AG04449 (cell line): ENCODE measurements at places on chromosomes 7 and 10.

DNA sequence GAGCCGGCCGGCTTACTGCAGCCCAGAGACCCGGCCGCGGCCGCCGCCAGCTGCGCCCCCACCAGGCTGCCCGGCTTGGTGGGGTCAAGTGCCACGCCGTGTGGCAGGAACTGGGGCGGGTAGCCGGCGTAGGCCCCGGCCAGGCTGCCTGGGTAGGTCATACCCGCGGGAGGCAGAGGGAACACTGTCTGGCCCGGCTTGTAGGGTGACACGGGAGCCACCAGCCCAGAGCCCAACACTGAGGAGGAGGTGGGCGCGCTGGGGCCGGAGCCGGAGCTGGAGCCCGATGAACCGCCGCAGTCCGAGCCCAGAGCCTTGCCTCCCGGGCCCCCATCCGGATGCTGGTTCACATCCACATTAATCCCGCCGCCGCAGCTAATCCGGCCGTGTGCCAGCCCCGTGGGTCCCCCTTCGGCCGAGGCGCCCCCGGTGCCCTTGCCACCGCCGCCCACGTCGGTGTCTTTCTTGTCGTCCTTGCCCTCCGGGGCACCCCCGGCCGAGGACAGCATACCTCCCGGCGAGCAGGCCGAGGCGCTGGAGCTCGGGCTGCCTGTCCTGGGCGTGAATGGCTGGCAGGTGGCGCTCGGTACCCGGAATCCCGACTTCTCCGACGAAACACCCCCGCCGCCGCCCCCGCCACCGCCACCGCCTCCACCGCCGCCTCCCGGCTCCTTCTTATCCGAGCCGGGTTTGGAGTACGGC, 2.0 kb downstream of the ZNF503 start:
- peak; percentile 5 for DNase-seq

DNA sequence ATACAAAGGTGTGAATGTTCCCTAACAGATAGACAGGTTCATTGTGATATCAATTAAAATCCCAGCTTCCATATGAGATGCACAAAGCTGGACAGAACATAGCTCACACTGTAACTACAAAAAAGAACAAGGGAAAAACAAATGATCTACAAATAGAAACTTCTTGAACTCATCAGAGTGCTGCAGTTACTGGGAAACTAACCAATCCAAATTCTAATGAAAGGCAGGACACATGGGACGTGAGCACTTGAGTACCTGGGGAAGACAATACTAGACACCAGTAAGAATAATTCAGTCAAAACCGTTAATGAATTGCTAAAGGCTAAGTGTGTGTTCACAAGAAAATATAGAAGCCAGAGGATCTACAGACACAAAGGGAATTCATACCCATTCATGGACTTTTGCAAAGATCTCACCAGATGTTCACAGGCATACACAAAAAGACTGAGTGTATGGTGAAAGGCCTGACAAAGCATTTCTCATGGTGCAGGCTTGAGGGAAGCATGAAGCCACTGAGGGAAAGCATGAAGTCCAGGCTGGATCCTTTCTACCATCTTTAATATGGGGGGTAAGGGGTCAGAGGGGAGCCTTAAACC, 7.8 kb upstream of the GPR22 start:
- DNase-seq, result no peak

GRCh38 chr10:37856881-37857286, 526 bp downstream of the ZNF248 start:
- DNase-seq, result no peak

DNA sequence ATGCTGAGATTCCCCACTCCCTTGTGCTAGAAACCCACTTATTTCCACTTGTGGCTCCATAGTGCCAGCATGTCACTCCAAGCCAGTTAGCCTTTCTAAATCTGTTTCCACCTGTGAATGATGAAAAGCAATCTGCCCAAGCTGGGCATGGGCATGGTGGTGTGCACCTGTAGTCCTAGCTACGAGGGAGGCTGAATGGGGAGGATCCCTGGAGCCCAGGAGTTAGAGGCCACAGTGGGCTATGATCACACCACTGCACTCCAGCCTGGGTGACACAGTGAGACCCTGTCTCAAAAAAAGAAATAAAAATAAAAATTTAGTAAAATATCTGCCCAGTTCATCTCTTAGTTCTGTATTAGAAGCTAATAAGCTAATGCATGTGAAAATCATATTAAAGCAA, 5.0 kb upstream of the PTF1A start:
- no peak for DNase-seq

DNA sequence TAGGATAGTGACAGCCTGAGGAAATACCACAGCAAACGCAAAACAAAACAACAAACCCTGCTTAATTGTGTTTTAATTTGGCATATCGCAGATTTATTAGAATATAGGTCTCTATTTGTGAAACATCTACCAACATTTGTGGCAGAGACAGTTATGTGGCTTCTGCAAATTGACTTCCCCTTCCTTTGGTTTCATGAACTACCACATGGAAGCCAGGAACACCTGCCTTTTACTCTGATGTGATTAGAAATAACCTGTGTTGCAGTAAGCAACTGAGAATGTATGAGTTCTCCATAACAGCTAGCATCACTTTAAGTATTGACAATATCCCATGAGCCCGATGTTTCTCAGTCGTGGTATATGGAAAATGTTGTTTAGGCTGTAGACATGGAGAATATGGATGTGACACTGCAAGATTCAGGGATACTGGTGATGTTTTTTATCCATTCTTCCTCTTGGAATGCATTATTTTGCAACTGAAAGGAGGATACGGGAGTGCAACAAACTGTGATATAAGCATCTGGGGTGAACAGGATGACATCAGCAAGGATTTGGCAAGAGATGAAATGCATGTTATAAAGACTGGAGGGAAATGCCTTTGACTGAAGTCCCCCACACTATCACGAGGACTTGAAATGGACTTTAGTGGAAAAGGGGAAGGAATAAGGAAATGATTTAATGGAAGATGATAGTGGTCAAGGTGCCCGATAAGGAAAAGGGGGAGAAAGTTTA, 95.9 kb downstream of the CUBN start:
- no peak for DNase-seq

DNA sequence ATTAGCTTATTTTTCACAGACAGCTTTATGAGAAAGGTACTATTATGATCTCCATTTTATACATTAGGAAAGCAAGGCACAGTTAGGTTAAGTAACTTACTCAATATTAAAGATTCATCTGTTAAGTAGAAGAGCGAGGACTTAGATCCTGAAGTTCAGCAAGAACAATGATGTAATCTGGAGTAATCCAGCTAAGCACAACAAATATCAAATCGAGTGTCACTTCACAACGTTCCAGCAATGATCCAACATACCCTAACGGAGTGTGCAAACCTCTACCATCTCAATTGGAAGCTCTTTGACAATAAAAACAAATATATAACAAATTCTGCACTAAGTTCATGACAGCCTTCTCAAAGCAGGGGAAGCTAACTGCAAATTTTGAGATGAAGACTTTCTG, 121.3 kb downstream of the CALCR start:
- DNase-seq, result no peak

DNA sequence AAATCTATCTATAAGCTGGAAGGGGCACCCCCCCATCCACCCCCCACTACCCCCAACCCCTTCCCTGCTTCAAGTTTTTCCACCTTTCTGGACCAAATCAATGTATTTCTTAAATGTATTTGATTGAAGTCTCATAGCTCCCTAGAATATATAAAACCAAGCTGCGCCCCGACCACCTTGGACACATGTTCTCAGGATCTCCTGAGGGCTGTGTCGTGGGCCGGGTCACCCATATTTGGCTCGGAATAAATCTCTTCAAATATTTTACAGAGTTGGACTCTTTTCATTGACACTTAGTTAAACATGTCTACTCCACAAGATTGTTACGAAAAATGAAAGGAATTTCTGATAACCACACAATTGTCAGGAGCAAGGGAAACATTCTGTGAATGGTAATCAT, 215.6 kb downstream of the ADARB2 start:
- DNase-seq, result no peak

GRCh38 chr7:141696348-141696747, 5.6 kb downstream of the DENND11 start:
- DNase-seq, result no peak

- no peak for DNase-seq
These were observed 233.0 kb downstream of the CACNA2D1 start for GRCh38 chr7:82210416-82211184.

DNA sequence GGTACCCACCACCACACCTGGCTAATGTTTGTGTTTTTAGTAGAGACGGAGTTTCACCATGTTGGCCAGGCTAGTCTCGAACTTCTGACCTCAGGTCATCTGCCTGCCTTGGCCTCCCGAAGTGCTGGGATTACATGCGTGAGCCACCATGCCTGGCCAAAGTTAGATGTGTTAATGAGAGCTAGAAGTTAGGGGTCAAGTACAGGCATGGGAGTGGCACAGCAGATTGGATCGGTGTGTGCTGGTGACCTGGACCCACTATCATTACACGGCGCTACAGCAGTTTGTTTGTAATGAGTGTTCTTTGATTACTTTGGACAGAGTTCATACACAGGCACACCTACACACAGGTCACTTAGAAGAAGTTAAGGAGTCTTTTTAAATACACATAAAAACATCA, 36.7 kb downstream of the DNAJB6 start:
- DNase-seq, result no peak

- no peak for DNase-seq
These were observed 161.9 kb upstream of the WNT16 start for GRCh38 chr7:121166916-121167315.

DNA sequence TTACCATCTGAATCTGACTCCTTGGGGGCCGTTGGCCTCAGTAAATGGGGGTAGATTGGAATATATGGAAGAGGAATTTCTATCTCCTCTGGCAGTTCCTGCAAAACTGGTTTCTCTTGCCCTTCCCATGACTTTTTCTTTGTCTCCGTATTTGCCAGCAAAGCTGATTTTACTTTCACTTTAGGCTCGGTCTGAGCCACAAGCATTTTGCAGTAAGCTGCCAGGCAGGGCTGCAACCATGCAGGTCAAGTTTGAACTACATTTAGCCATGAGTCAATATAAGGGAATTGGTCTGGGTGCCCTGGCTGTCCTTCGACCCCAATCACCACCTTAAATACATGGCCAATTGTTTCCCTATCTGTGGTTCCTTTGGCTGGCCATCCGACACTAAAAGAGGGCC, 104.3 kb downstream of the TRIM24 start:
- DNase-seq, result no peak

DNA sequence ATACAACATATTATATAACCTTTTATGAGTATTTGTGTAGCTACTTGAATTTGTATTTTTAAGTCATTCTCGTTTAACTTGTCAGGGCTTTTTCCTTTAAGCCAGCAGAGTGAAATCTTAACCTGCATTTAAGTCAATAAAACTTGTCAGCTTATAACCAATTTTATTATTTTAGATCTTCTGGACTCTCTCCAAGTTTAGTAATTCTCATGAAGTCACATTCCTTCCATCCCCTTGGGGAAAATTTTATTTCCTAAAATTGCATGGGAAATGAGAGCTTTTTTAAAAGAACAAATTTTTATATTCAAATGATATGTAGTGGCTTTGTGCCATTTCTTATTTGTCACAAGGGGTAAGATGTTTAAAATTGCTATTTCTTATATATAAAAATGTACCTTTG, 74.0 kb downstream of the SEPTIN7 start:
- DNase-seq, result no peak

- DNase-seq, result no peak
These were observed 65.4 kb downstream of the ANKRD61 start for GRCh38 chr7:6096581-6096980.

DNA sequence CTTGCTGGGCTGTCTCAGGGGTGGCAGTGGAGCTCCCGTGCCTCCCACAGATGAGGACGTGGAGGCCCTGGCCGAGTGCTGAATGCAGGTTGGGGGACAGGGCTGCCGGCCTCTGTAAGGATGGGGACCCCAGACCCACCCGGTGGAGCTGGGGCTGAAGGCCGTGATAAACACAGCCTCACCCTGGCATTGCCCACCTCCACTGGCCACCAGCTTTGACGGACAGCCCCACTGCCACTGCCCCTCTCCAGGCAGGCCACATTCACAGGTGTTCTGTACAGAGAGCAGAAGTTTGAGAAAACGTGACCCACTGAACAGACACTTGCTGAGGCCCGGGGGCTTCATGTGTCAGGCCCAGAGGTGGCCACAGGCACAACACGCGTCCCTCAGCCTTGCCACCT, 126.2 kb downstream of the LHPP start:
- DNase-seq, result no peak

GRCh38 chr10:86753638-86754434, 2.6 kb upstream of the BMPR1A start:
- no peak for DNase-seq

- no peak for DNase-seq
These were observed 278.1 kb upstream of the TMEM229A start for GRCh38 chr7:124310934-124311390.

GRCh38 chr7:130985361-130985760, 251.4 kb upstream of the KLF14 start:
- DNase-seq, result no peak

DNA sequence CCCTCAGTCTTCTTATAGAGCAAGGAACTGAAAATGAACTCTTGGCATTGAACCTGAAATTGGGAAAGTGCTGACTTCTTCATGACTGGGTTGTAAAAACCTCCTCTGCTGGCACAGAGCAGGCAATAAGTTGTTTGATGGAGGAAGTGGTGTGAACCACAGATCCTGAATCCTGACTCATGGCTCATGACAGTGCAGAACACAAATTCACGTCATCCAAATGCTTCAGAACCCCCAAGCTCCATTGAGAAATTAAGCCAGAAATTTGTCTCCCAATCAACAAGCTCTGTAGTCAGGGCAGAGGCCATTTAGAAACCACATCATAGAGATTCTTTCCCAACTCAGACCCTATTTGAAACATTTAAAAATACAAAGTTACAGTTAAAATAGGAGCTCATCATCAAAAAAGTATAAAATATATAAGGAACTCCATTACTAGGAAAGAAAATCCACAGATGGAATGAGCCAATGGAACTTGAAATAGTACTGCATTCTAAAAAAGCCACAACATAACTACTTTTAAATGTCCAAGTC, 10.3 kb upstream of the STK17A start:
- peak; percentile 100 for DNase-seq

DNA sequence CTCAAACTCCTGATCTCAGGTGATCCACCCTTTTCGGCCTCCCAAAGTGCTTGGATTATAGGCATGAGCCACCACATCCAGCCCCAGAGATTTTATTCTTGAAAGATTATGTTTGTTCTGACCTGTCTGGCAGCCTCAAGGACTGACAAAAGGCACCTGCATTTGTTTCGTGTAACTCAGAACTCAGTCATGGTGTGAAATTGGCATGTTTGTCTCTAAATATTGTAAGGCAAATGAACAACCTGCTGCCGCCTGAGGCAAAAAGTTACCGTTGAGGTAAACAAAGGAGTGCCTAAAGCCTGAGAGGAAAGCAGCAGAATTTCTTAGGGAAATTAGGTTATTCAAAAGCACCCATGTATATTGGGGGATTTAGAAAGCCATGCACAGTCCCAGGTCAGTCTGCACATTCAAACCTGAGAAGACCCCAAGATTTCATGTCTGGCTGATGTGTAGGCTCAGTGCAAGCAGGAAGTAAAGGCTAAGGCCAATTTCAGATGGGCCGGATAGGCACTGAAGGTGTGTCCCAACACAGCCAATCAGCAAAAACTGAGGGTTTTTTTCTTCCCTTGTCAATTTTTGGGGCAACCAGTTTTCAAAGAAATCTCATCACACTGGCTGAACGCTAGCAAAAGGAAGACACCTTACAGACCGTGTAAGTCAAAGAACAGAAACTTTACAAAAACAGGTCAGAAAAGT, 33.3 kb upstream of the HHEX start:
- DNase-seq, result no peak
